ENCODE measurements at places on chromosomes 11 and 22.
A peak's percentile ranks its signal among the peaks of the same experiment; 100 is the strongest.

- DNase-seq: no peak
Measured at GRCh38 chr11:64970731-64971151, 1.2 kb downstream of the MAJIN start.

GRCh38 chr11:72789493-72790131, 4.2 kb downstream of the STARD10 start:
- DNase-seq: no peak

- DNase-seq: no peak
Measured at GRCh38 chr11:77075425-77075905, 8.7 kb downstream of the CAPN5 start.

- DNase-seq: no peak
Measured at GRCh38 chr11:103167166-103167565, 57.9 kb downstream of the DYNC2H1 start.

GRCh38 chr11:33445761-33446161, 188.6 kb downstream of the HIPK3 start:
- DNase-seq: peak; percentile 24

- DNase-seq: peak; percentile 40
Measured at GRCh38 chr22:24107661-24108060, 73.6 kb upstream of the SUSD2 start.

DNA sequence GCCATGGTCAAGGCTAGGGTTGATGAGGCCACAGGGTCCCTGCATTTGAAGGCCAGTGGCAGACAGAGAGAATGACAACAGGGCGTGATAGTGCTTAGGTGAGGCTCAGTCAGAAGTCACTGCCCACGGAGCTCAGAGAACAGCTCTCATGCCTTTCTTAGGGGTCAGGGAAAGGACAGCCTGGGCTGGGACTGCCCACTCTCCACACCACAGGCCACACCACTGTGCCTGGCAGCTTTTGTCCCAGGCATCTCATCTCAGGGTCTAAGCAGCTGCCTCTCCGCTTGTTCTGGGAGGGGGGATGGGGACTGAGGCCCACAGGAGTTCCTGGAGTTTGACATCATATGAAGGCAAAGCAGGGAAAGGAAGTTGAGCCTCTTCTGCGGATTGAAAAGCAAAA, 150.2 kb upstream of the B3GAT1 start:
- DNase-seq: no peak

- no peak for DNase-seq
Measured at GRCh38 chr11:17753641-17754040, 19.1 kb downstream of the KCNC1 start.
